Tibial nerve (tissue), 4 donors: ENCODE measurements at places on chromosomes 11 and 22. TPM values are rescaled to one million over a fixed set of nuclear protein-coding genes. Genes with fewer than 3 reads are reported as not detected.

- DNase-seq: no peak
Measured at GRCh38 chr11:104089481-104089880, 53.0 kb downstream of the DDI1 start.

DNA sequence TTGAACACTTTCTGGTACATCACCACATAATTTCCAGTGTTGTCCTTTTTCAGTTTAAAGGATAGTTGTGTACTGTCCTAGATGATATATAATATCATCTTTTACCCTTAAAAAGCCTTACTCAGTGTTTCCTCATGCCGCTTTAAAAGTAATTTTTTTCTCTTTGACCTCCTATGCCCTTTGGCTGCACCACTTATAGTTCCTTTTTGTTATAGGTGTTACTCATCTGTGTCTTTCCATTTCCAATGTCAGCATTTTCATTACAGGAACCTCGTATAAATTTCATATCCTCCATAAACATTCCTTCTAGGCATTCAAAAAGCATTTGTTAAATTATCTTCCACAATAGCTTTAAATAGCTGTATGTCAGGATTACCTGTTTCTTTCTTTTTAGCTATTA is 40.8 kb downstream of the USP47 start:
- no peak for DNase-seq

DSCAML1 gene
- total RNA-seq: 0.20 TPM

- no peak for DNase-seq
Measured at GRCh38 chr22:23826510-23827350, 12.1 kb downstream of the DERL3 start.

GRCh38 chr11:88666364-88666763 is 328.8 kb upstream of the CTSC start:
- no peak for DNase-seq

GRCh38 chr22:48424201-48424627 is 1403.5 kb downstream of the BRD1 start:
- DNase-seq: no peak

DNA sequence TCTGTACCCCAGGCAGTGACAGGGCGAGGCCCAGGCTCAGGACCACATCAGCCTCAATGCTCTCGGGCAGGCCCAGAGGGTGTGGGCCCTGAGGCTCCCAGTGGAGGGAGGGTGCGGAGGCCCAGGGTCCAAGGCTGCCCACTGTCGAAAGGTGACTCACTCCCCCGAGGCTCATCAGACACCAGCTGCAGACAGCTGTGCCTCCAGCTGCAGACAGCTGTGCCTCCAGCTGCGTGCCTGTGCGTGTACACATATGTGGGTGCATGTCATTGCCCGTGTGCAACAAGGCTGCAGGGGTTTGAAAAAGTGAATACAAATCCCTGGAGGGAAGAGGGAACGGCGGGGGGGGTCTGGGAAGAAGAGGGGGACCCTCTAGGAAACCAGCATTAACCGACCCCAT is 134.3 kb downstream of the BRD1 start:
- no peak for DNase-seq

DNAJB7 gene
- not detected for total RNA-seq

YWHAH gene
- total RNA-seq: 66.3 TPM

GRCh38 chr11:84720706-84721402 is 906.3 kb downstream of the DLG2 start:
- DNase-seq: no peak
